Small intestine (tissue), 16 donors: ENCODE measurements at places on chromosomes 11 and 22.

- no peaks in the 10 kb centered on the region for H3K27me3 ChIP-seq
- H3K36me3 ChIP-seq, result no peaks in the 10 kb centered on the region
- DNase-seq, result no peak
- no peak overlapping the region for H3K4me3 ChIP-seq
These were observed 51.4 kb downstream of the PIWIL3 start for GRCh38 chr22:24723111-24723510.

DNA sequence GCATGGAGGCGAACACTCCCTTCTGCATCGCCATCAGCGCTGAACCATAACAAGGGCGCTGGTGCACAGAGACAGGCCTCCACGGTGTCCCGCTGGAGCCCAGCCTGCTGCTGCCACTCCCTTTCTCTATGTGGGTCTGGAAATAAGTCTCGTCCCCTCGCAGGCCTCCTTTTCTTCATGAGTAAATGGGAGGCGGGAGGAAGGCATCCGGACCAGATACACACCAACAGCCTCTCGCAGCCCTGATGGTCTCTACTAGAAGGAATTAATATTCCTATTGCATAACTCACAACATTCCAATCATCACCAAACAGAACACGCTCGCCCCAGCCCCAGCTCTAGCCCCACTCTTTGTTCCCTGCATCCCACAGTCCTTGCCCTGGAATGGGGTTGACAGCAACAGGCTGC lies 14.9 kb downstream of the RASD2 start:
- no peak for DNase-seq
- H3K4me1 ChIP-seq, result no peaks in the 10 kb centered on the region
- no peak overlapping the region for H3K4me3 ChIP-seq
- no peaks in the 10 kb centered on the region for H3K27me3 ChIP-seq

DNA sequence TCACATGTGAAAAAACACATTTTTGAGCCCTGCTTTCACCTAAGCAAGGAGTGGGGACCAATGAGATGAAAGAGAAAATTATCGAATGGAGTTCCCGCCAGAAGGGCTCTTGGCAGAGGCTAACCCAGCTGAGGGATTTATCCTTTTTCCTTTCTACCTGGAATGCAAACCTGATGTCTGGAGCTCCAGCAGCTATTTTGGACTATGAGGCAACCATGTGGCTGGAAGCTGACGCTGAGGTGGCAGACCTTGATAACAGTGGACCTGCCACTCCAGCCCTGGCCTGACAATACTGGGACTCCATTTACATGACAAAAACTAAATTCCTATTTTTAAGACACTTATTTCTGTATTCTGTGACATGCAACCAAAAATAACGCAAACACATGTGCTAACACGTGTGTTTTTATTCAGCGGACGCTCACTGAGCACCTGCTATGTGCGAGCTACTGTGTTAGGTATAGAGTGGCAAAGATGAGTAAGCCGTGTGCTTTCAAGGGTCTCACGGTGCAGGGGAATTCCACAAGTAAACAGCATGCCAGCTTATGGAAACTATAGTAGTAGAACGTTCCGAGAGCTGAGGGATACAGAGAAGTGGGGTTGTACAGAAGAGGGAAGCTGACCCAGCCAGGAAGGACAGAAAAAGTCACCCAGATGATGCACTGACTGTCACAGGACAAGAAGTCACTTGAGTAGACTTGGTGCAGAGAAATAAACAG lies 19.1 kb upstream of the ISX start:
- no peaks in the 10 kb centered on the region for H3K36me3 ChIP-seq
- no peak for DNase-seq
- H3K27ac ChIP-seq, result no peak overlapping the region

- peak overlapping the region; percentile 90 for H3K27ac ChIP-seq
- peak overlapping the region; percentile 75 for H3K4me3 ChIP-seq
- no peaks in the 10 kb centered on the region for H3K36me3 ChIP-seq
- DNase-seq, result peak; percentile 87
These were observed 1.2 kb upstream of the ARHGEF12 start for GRCh38 chr11:120334894-120335462.

DNA sequence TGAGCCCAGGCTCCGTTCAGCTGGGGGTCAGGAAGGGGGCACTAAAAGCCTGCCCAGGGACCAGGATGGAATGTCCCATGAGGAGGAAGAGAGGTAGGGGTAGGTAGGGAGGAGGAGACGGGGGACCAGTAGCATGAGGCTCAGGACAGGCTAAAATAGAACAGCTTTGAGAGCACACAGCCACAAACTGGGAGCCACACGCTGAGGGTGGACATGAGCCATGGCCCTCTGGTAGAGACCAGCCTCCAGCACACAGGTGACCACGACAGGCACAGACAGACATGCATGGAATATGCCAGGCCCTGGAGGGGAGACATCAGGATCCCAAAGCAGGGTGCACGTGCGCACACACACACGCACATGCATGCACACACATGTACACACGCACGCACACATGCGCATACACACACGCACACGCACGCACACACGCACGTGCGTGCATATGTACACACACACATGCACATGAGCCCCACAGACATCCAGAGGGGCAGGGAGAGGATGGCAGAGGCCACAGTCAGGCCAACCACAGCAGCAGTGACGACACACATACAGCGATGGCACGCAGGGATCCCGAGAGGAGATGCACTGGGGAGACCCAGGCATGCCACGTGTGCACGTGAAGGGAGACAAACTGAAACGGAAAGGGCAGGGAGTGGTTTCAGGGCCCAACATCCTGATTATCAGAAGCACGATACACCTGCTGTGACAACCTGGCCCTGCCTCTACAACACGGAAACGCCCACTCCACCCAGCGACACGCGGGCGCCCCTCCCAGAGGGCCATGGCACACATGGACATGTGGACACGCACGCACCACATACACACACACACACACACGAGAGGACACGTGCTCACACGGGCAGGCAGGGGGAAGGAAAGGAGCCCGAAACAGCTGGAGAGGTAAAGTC lies 25.7 kb downstream of the LRRC10B start:
- peak; percentile 68 for DNase-seq
- peaks cover 4% of the 10 kb centered on the region for H3K4me1 ChIP-seq

GRCh38 chr11:67628710-67629385 lies 889 bp downstream of the NUDT8 start:
- H3K27me3 ChIP-seq, result no peaks in the 10 kb centered on the region
- no peak overlapping the region for H3K27ac ChIP-seq
- no peaks in the 10 kb centered on the region for H3K36me3 ChIP-seq
- H3K4me1 ChIP-seq, result no peaks in the 10 kb centered on the region
- H3K4me3 ChIP-seq, result no peak overlapping the region
- no peak for DNase-seq

GRCh38 chr11:20161923-20162744 lies 1.9 kb upstream of the DBX1 start:
- no peak overlapping the region for H3K4me3 ChIP-seq
- H3K4me1 ChIP-seq, result no peaks in the 10 kb centered on the region
- no peak for DNase-seq
- no peak overlapping the region for H3K27ac ChIP-seq
- peaks cover 5% of the 10 kb centered on the region for H3K27me3 ChIP-seq
- no peaks in the 10 kb centered on the region for H3K36me3 ChIP-seq

DNA sequence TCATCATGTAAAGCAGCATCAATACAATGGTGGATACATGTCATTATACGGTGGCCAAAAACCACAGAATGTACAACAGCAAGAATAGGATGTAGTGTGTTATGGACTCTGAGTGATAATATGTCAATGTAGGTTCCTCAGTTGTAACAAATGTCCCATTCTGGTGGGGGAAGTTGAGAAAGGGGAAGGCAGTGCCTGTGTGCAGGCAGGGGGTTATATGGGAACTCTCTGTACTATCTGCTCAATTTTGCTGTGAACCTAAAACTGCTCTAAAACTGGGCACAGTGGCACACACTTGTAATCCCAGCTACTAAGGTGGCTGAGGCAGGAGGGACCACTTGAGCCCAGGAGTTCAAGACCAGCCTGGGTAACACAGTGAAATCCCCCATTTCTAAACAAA lies 5.9 kb downstream of the CHKA start:
- H3K36me3 ChIP-seq, result peaks cover 2% of the 10 kb centered on the region
- peak overlapping the region; percentile 14 for H3K27ac ChIP-seq
- H3K4me3 ChIP-seq, result no peak overlapping the region

- H3K27me3 ChIP-seq, result no peaks in the 10 kb centered on the region
- no peak for DNase-seq
- no peaks in the 10 kb centered on the region for H3K36me3 ChIP-seq
- no peaks in the 10 kb centered on the region for H3K4me1 ChIP-seq
- no peak overlapping the region for H3K4me3 ChIP-seq
These were observed 4.8 kb upstream of the CHKB start for GRCh38 chr22:50587407-50587806.

- no peaks in the 10 kb centered on the region for H3K4me1 ChIP-seq
- no peak overlapping the region for H3K27ac ChIP-seq
- no peak overlapping the region for H3K4me3 ChIP-seq
- no peak for DNase-seq
These were observed 1270.6 kb downstream of the LRRC4C start for GRCh38 chr11:40188848-40189247.
